ENCODE measurements at places on chromosomes 7 and 10. TPM values are rescaled to one million over a fixed set of nuclear protein-coding genes. Genes with fewer than 3 reads are reported as not detected.

OGDHL gene
- 0.18 TPM for total RNA-seq

ELOVL3 gene
- 0.28 TPM for total RNA-seq

- DNase-seq = no peak
Observed at GRCh38 chr7:154906201-154906600, 96.7 kb downstream of the PAXIP1 start.

UCN3 gene
- total RNA-seq = not detected

PTER gene
- total RNA-seq = 6.9 TPM

Measured in IMR-90 (cell line).